ENCODE measurements at places on chromosomes 16 and 17.

- DNase-seq, result no peak
Observed at GRCh38 chr16:54080524-54081008, 206.0 kb downstream of the IRX3 start.

GRCh38 chr16:25593260-25593659 is 98.5 kb upstream of the HS3ST4 start:
- no peak for DNase-seq

- no peak for DNase-seq
Observed at GRCh38 chr17:41415411-41415810, 9.0 kb downstream of the KRT37 start.

DNA sequence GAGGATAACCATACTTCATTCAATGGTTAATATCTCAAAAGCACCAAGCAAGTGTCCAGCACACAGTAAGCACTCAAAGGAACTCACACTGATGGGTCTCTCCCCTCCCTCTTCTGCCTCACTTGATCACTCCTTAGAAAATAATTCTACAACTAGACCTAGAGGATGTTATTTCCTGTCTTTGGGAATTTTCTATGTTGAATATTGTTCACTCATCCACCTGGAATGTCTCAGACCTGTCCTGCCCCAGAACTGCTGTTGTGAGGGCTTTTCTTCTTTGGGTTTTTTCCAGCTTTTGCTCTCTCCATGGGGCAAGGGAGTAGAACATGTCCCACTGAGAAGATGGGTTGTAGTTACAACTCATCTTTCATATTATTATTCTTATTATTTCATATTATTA is 25.3 kb downstream of the NXPH3 start:
- no peak for DNase-seq

DNA sequence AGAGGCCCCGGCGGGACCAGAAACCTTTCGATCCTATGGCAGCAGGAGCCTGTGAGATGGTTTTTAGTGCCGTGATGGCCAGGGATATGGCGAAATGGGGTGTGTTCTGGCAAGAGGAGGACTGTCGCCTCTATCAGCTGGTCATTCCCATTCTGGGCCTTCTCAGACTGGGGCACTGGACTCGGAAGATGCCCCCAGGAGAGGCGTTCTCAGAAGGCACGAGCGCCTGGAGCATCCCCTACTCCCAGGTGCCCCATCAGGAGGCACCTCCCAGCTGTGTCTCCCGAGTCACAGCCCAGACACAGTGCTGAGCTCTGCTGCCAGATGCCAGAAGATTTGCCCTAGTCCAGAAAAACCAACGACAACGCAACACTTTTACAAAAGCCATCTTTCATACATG is 54.6 kb upstream of the ENDOV start:
- DNase-seq, result no peak

DNA sequence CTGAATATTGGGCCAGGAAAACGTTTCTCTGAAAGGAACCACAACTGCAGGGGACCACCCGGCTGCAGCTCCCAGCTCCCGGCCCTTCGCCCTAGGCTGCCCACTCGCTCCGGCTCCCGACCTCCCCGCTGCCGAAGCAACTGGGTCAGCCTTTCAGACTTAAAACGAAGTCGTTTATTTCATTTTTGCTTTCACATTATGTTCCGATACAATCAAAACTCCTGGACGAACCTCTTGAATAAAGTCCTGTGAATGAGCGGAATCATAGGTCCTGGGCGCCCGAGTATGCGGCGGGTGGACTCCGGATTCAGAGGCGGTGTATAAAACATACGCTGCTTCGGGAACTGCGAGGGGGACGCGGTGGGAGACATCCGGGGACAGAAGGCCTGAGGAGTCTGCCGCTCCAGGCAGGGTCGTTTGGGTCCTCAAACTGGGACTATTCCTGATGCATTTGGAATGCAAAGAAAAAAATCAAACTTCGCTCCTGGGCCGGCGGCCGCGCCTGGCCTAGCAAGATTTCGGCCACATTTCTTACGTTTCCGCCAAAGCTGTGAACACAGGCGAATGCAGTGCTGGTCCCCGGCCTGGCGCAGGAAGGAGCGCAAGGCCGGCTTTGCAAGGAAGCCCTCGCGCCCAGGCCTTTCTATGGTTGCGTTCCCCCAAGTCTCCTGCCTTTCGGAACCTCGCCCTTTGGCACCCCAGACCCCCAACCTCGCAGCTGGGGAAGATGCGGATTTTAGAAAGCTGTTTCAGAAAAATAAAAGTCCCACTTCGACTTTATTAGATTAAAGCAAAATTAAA is 3.7 kb downstream of the CBLN1 start:
- no peak for DNase-seq

DNA sequence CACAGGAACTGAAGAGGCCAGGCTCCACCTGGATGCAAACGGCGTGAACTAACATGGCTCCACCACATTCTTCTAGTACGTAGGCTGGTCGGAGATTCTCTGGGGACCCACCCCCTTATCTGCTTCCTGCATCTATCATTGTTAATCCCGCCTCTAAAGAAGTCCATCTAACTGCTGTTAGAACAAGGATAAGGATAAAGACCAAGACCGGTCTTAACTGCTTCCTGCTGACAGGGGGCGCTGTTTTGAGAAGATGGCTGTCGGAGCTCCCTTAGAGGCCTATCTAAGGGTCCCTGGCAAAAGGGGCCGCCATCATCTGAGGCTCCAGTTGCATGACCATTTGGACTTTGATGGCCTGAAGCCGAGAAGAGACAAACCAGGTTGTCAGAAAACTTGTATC is 25.8 kb upstream of the TNFSF12 start:
- DNase-seq, result no peak

DNA sequence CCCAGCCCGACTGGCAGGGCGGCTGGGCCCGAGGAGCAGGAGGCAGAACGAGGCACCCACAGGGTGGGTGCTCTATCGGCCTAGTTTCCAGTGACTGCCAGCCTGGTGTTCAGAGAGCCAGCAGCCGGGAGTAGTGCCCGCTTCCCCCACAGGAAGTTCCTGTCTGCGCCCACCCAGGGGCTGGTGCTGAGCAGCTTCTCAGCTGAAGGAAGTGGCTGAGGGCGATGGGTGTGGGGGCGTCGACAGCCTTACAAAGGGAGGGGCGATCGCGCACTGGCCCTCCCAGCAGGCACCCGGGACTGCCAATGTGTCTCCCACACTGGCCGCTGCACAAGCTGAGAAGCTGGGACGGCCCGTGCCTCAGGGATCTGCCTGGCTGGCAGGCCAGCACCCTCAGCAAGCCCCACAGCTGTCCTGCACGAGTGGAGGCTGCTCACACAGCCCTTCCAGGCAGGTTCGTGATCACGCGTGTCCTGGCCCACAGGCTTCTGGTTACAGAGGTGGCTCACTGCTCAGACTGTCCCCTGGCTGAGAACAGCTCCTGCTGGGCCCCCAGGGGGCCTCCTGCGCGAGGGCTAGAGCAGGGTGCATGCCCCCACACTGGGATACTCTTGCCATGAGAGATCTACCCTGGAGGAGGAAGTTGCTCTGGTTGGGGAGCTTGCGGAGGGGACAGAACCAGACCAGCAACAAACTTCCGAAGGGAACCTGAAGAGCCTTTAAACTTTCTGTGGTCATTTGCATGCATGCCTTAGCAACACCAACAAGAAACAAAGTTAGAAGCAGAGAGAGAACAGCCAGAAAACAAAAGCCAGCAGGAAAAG is 2.5 kb downstream of the RNF166 start:
- peak; percentile 16 for DNase-seq

DNA sequence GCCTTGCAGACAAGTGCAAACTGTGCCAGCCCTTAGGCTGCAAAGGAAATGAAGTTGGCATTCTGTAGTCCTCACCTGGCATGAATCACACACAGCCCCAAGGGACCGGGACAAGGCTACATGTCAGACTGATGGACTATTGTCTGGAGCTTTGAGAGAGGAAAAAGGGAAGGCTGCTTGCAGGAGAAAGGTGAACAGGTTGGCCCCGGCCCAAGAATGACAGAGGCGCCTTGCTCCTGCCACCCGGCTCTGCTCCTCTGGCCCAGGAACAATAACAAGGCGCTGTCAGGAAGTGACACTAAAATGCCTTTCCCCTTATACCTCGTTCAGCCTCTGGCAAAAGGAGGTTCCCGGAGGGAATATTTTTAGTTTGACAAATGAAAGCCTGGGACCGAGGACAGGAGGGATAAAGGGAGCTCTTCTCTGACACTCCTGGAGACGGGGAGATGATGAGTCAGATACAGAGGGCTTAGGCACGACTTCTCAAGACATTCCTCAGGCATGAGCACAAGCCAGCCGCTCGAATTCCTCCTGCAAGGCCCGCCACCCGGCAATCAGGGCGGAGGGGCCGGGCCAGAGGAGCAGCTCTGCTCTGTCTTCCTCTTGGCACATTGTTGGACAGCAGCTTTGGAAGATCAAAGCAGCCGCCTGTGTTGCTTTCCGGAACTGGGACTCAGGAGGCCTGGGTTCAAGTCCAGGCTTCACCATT is 105.8 kb downstream of the NOG start:
- DNase-seq, result no peak

DNA sequence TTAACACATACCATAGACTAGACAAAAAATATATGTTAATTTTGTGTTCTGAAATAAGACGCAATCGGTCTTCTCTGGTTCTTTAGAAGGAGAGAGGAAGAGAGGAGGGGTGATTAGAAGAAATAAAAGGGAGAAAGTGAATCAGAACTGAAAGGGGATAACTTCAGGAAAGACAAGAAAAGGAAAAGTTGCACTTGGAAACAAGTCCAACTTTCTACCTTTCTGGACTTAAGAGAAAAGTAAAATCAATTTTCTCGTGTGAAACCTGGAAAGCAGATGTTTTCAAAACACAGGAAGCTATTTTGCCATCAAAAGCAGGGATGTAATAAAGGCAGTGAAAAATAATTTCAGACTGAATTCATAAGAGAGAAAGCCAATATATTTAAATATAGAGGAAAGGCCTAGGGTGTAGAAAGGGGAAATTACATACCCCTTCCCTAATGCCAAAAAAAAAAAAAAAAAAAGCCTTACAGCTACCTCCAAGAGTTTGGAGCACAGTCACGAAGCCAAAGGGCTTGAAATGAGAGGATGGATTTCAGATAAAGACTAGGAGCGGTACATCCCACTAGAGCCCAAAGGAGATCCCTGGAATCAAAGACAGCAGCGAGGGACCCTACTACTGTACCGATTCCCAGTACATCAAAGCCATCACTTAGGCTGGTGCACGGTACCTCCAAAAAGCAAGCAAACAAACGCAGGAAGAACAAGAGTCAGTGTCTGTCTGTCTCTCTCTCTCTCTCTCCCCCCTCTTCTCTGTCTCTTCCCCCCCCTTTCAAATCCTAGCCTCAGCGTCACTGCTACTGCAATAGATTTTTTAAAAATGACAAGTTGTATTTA is 12.1 kb upstream of the ZFHX3 start:
- no peak for DNase-seq

GRCh38 chr17:27471321-27472269 is 15.3 kb downstream of the KSR1 start:
- DNase-seq, result no peak

DNA sequence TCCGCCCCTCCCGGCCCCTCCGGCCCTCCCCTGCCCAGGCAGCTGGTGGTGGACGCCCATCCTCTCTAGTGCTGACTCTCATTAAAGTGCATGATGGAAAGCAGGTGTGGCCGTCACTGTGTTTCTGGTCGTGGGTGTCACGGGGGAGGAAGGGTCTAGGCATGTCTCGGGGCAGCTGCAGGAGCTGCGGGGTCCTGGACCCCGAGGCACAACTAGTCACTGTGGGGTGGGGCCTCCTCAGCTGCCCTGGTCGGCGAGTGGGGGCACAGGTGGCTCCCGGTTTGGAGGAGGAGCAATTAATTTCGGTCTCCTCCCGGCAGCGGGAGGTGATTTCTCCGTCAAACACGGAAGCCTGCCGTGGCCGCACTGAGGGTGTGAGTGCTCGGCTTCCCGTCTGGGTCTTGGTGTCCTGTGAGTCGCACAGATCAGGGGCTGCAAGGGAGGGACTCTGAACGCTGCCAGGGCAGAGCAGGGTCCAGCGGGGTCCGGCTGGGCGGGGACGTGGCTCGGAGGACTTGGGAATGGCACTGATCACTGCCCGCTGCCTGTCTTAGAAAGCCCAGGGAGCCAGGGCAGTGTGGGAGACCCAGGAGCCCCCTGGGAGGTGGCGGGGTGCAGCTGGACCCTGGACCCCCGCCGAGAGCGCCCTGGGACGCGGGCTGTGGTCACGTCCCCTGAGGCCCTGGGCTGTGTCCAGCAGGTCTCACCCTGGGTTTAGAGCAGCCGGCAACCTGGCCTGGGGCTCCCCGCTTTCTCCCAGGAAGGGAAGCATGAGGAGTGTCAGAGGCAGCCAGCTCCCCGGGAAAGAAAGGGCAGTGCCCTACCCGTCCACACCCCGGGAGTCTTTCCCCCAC is 3.3 kb downstream of the TPSD1 start:
- DNase-seq, result no peak

DNA sequence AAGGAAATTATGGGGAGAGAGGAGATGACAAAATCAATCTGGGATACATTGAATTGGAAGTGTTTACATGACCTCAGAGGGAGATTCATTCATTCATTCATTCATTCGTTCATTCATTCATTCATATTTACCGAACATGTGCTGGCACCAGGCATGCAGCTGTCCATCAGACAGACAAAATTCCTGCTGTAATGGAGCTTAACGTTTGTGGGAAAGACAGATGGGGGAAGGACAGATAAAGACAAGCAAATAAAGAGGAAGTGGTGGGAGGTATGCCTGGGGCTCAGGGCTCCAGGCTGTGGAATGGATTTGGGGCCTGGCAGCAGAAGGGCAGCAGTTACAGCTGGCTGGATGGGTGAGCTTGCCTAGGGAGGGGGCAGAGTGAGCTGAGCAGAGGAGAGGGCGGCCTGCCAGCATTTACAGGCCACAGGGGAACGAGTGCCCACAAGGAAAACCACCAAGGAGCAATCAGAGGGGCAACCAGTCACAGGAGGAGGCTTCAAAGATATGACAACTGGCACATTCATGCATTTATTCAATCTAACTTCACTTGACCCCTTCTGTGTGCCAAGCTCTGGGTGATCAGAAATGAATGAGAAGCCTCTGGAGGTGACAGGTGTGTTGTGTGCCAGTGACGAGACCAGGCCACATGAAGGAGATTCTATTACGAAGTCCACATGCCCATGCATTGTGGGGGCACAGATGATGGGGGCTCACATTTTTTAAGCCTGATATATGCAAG is 48.5 kb downstream of the ARHGAP27 start:
- DNase-seq, result no peak

GRCh38 chr16:73057291-73058210 is 9.6 kb upstream of the ZFHX3 start:
- no peak for DNase-seq

DNA sequence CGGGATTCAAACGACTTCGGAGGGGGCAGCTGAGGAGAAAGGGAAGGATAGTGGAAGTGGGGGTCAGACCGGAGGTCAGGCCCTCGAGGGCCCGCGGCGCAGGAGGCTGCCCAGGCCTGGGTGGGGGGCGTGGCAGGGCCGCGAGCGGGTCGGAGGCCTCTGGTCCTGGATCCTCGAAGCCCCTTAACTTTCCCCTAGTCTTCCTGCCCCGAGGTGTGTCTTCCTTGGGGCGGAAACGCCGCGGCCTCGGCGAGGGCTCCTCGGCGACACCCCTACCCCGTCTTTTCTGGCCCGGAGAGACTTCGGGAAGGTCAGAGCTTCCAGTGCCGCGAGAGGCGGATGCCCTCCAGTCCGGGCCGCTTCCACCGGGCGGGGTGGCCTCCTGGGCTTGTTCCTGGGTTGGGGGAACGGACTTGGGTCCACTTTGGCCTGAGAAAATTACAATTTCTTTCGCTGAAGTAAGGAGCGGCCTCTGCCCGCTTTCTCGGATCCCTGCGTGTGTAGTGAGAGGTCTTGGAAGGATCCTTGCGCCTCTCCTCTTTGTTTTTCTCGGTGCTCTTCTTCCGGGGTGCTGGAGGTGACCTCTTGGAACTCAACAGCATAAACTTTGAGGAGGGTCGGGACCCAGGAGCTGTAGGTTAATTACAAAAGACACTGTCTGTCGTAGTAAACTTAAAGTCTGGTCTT is 491 bp downstream of the IST1 start:
- no peak for DNase-seq

- no peak for DNase-seq
Observed at GRCh38 chr17:78779850-78780249, 2.2 kb downstream of the CYTH1 start.

All from anterior cingulate cortex (tissue), 58 donors.